Stimulated activated CD8-positive, alpha-beta memory T cell treated with anti-CD3 and anti-CD28 coated beads, Interleukin-4, amount 100 ng/mL, for 4 hours (primary cell): ENCODE measurements at places on chromosomes 12 and 14.

GRCh38 chr12:12331244-12331771 lies 18.7 kb downstream of the MANSC1 start:
- DNase-seq: no peak

DNA sequence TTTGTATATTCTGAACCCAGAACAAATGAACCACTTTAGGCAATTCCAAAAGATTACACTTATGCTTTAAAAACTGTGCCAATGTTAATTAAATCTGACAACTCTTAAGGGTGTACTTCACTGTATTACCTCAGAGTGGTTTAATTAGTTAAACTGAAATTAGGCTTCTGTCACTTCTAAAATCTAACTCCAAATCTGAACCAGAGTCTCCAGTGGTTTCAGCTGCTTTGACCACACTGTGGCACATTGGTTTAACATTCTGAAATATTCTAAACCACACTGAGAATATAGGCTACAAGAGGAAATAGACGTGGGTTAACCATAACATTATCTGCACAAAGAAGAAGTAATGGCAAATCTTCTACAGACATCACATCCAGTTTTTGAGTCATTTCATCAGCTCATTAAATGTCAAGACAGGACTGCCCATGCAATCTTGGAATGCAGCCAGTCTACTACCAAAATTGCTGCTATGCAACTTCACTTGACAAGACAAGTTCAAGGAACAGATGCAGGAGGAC lies 94.8 kb downstream of the LRP6 start:
- no peak for DNase-seq

- DNase-seq: no peak
These were observed 3.3 kb upstream of the POP5 start for GRCh38 chr12:120584343-120585149.

DNA sequence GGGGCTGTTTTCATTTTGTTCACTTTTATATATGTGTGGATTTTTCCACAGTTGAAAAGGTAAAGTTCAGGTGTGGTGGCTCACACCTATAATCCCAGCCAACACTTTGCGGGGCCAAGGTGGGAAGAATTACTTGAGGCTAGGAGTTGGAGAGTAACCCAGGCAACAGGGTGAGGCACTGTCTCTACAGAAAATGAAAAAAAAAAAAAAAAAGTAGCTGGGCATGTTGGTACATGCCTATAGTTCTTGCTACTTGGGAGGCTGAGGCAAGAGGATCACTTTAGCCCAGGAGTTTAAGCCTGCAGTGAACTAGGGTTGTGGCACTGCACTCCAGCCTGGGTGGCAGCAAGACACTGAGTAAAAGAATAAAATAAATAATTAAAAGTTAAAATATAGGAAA lies 326.5 kb downstream of the NAV3 start:
- DNase-seq: no peak

GRCh38 chr14:94343238-94344005 lies 20.3 kb upstream of the SERPINA6 start:
- no peak for DNase-seq

- DNase-seq: no peak
These were observed 15.1 kb upstream of the GRIP1 start for GRCh38 chr12:66693901-66694513.

- DNase-seq: no peak
These were observed 62.1 kb upstream of the ESRRB start for GRCh38 chr14:76313852-76314251.

GRCh38 chr14:100660882-100661635 lies 65.6 kb upstream of the DLK1 start:
- no peak for DNase-seq

DNA sequence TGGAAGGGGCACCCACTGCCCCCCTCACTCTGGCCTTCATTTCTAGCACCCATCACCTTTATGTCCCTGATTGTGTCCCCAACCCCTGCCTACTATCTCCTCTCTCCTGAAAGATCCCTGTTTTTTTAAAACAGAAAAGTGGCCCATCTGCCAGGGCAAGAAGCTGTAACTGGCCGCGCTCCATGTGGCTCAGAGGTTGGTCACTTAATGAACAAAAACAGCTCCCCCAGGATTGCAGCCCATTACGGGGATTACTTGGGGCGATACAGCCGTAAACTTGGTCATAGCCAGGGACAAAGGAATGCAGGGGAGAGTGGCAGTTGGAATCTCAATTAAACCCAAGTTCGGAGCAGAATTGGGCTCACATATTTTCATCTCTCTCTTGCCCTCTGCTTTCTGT lies 34.8 kb upstream of the VSX2 start:
- no peak for DNase-seq

GRCh38 chr14:68160779-68161546 lies 341.4 kb downstream of the RAD51B start:
- no peak for DNase-seq

- DNase-seq: no peak
These were observed 1081.4 kb upstream of the LRFN5 start for GRCh38 chr14:40525314-40525713.

GRCh38 chr14:24312736-24313507 lies 1.6 kb downstream of the LTB4R start:
- no peak for DNase-seq

- DNase-seq: no peak
These were observed 16.0 kb upstream of the NR2C1 start for GRCh38 chr12:95089462-95089861.

DNA sequence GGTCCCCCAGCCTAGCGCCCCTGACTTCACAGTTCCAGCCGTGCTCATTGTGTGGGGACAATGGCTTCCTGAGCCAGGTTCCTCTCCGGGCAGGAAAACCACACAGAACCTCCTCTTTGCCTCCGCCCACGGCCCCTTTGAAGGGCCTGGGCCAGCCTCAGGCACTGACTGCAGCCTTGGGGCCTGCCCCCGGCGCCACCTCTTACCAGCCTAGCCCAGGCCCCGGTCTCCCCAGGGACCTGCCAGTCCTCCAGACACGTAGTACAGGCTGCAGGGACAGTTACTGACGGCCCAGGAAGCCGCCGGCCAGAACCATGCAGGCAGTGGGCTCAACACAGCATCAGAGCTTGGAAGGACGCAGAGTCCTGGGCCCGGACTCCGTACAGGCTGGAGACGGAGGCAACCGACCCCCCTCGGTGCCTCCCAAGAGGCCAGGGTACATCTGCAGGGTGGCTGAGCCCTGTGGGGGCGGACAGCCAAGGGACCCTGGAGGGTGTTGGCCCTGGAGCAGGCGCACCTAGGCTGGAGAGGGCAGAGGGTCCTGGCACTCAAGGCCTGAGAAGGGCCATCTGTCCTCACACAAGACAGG lies 20.9 kb upstream of the NUDT14 start:
- DNase-seq: no peak

DNA sequence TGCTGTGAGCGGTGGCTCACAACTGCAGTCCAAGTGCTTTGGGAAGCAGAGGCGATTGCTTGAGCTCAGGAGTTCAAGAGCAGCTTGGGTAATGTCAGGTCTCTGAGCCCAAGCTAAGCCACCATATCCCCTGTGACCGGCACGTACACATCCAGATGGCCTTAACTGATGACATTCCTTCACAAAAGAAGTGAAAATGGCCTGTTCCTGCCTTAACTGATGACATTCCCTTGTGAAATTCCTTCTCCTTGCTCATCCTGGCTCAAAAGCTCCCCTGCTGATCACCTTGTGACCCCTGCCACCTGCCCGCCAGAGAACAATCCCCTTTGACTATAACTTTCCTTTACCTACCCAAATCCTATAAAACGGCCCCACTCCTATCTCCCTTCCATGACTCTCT lies 48.6 kb downstream of the SLC25A47 start:
- no peak for DNase-seq

DNA sequence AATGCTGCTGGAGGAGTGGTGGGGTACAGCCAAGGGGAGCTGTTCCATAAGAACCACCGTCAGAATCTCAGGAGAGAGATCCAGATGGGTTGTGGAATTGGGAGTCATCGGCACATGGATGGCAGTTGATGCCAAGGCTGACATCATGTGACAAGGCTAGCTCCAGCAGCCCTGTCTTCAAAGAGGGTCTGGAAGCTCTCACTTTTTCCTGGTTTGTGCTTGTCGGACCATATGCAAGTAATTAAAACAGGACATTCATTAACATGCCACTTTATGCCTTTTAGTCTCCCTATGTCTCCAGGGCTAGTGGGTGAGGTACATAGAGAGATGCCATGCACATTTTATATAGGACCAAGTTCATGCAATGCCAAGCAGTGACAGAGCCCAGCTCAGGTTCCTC lies 211.8 kb downstream of the CRADD start:
- DNase-seq: no peak

DNA sequence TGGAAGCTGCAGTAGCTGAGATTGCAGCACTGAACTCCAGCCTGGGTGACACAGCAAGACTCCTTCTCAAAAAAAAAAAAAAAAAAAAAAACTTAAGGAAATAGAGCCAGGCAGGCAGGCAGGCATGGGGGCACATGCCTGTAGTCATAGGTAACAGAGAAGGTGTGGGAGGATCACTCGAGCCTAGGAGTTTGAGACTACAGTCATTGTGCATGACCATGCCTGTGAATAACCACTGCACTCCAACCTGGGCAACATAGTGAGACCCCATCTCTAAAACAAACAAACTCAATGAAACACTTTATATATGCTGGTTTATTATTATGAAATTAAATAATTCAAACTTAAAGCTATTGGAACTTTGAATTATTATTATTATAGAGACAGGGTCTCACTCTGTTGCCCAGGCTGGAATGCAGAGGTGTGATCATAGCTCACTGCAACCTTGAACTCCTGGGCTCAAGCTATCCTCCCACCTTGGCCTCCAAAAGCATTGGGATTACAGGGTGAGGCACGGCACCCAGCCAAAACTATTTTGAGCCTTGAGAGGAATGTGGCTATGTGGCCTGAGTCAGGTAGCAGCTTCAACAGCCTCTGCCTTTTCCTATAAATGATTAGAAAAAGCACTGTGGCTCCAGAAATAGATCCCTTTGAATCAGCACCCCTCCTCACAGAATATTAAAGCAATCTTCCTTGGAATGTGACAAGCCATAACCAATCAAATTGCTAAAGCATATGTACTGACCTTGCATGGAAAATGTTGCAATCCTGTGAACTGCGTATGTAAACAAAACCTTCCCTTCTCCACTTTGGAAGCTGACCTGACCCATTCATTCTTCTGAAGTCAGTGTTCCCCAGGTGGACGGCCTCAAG lies 34.7 kb upstream of the YY1 start:
- DNase-seq: no peak

GRCh38 chr14:68748691-68749090 lies 44.2 kb downstream of the ZFP36L1 start:
- no peak for DNase-seq

GRCh38 chr12:99619389-99620158 lies 28.0 kb upstream of the GARIN6 start:
- no peak for DNase-seq

DNA sequence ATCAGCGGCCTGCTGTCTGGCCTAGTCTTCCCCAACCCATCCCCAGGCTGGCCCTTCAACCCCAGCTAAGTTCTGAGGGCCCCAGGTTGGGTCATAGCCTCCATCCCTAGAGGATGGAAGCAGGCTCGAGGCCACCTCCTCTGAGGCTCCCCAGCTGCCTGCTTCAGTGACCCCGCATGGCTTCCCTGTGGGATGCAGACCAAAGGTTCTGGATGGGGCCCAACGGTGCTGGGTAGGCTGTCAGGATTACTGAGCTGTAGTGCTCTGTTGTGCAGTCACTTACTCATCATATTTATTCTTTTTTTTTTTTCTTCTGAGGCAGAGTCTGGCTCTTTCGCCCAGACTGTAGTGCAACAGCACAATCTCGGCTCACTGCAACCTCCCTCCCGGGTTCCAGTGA lies 92.0 kb downstream of the IRF2BPL start:
- DNase-seq: no peak

DNA sequence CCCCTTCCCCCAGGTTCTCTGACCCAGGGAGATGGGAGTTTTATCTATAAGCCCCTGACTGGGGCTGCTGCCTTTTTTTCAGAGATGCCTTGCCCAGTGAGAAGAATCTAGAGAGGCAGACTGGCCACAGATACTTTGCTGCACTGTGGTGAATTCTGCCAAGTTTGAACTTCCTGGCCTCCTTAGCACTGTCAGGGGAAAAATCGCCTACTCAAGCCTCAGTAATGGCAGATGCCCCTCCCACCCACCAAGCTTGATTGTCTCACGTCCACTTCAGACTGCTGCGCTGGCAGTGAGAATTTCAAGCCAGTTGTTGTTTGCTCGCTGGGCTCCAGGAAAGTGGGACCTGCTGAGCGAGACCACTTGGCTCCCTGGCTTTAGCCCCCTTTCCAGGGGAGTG lies 31.7 kb downstream of the KLRK1 start:
- DNase-seq: no peak

GRCh38 chr14:86527312-86527711 lies 997.4 kb downstream of the FLRT2 start:
- DNase-seq: no peak

DNA sequence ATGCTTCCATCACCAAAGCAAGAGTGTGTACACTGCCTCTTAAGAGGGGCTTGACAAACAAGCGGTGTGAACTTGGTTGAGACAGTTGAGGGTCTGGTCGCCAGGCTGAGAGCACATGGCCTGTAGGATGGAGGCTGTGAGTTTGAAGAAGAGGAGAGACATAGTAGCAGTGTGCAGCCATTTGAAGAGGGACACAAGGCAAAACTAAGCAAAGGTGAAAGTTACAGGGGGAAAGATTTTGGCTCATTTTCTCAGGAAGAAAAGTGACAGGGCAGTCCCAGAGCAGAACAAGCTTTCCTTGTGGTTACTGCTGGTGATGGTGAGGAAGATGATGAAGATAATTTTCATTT lies 11.3 kb upstream of the C12orf76 start:
- DNase-seq: no peak

- DNase-seq: no peak
These were observed 137.2 kb downstream of the ARMH4 start for GRCh38 chr14:58014778-58015177.

DNA sequence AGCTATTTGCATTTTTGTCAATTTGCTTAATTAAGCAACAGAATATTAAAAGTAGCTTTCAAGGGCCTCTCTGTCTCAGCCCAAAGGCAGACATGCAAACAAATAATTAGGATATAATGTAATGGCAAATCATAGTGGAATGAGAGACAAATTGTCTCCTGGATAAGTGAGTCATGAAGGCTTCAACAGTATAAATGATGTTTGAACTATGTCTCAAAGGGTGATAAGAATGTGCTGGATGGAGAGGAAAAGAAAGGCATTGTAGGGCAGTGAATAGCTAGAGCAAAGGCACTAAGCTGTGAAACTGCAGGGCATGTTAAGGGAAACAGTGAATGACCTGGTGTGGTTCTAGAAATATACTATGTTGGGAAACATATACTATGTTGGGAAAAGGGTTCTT lies 53.5 kb upstream of the PPP1R12A start:
- DNase-seq: no peak

DNA sequence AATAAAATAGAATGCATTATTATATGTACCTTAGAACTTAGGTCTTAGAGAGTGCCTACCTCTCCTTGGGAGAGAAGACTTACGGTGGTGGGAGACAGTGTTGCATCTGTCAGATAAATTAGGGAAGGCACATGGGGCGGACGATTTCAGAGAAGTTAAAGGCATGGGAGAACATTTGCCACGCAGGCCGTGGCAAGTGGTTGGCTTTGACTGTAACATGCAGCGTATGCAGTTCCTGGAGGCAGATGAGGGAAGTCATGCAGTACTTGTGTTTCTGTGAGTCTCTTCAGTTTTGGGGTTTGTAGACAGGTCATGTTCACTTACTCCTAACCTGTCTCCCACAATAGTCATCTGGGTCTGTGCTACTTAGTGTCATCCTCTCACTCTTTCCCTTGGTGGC lies 43.6 kb downstream of the ETV6 start:
- no peak for DNase-seq
